Activated naive CD4-positive, alpha-beta T cell treated with Interleukin-2 at 50 U/mL for 16 hours (primary cell): ENCODE measurements at places on chromosomes 13 and 19.

DNA sequence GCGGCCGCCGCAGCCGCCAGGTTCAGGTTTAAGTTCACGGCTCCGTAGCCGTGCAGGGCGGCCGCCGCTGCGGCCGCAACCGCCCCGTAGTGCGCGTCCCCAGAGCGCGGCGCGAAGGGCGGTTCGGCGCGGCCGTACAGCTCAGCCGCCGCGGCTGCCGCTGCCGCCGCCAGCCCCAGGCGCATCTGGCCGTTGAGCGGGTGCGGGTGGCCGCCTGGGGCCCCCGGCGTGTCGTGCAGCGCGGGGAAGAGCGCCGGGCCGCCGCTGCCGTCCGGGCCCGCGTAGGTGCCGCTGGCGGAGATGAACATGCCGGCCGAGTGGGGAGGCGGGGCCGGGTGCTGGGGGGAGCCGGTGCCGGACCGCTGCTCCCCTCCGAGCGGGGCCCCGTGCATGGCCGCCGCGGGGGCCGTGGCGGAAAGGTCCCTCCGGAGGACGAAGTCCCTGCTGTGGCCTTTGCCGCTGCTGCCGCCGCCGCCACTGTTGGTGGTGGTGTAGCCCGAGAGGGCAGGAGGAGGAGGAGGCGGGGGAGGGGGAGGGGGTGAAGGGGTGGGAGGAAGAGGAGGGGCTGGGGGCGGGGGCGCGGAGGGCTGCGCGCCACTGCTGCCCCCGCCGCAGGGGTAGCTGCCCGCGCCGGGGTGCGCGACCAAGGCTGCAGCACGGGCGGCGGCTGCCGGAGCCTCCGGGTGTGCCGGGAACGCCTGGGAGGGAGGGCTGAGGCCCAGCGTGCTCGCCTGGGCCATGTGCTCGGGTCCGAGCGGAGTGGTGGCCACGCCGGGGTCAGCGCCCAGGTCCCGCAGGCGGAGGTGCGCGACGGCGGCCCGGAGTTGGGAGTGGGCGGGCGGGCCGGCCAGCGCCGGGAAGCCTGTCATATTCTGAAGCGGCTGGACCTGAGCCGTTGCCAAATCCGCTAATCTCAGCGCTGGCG lies 654 bp downstream of the ZIC5 start:
- no peak for DNase-seq

DNA sequence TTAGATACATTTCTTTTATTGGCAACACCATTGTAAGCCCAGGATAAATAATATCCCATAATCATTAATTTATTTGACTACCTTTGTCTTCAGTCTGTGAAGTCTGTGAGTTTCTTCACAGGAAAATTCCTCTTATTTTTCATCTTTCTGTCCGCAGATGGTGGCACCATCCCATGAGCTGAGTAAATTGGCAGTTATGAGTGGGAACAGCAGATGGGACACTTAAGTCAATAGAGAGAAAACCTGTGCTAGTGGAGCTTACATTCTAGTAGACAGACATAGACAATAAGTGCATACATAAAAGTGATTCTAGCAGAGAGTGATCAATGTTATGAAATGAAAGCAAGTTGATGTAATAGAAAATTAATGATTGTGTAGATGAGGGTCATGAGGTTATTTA lies 638.2 kb upstream of the MIR17HG start:
- DNase-seq, result no peak

DNA sequence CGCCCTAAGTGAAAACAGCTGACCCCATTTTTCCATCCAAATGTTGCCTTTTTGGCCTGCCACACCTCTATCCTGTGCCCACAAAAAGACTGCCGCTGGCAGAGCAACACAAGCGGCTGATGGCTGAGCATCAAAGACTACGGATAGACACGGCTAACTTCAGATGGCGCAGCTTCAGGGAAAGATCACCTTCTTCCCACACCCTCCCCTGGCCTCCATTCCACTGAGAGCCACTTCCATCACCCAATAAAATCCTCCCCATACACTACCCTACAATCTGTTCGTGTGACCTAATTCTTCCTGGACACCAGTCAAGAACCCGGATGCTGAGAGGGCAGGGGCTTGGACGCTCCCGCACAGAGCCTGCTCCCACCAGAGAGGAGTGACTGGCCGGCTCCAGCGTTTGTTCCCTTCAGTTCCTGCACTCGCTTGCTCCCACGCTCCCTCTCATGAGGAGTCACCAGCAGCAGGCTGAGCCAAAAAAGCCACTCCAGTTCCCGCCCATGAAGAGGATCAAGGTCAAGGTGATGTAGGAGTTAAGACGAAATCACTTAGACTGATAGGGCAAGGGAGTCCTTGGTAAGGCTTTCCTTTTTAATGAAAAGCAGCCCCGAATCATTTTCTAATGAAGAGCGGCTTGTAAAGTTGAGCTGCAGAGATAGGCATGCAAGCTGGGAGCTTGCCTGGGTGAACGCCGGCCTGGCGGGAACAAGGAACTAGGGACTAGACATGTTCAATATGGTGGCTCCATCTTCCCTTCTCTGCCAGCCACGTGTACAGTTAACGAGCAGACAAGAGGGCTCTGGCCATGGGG lies 35.7 kb downstream of the TSKS start:
- DNase-seq, result no peak

DNA sequence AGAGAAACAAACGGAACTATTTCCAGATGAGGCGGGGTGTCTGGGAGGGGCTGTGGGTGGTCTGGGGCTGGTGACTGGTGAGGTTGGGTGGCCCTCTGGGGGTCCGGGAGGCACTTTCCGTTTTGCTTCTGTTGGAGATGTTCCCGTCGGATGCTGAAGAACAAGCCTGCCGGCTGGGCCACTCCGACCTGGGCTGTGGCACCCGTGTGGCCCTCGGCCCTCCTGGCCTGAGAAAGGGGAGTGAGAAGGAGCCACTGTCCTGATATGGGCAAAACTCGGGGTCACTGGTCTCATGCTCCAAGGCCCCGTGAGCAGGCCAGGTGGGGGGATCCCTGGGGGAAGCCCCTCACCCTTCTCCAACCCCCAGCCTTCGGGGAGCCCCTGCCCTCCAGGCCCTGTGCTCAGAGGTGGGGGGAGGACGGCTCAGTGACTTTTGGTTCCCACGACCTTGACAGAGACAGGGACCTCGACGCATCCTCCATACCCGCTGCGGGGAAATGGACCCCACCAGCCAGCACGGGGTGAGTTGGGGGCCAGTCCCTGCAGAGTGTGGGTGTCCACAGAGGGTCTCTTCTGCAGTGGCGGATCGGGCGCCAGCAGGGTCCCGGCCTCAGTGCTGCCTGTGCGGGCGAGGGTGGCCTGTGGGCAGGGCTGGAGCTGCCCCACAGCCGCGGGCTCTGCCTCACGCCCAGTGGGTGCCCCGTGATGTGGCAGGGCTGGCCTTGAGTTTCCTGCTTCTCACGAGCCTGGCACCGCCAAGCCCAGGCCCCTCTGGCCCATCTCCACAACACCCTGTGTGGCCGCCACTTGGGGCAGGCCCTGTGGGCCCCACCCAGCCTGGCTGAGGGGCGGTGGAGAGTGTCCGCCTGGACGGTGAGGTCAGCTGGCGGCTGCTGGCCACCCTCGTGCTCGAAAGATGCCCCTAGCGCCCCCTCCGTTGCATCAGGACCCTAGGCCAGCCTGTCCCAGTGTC lies 4.4 kb upstream of the TBXA2R start:
- DNase-seq, result no peak
